Stimulated activated CD4-positive, alpha-beta T cell treated with anti-CD3 and anti-CD28 coated beads, Interleukin-1b, Interleukin-23, amount 100 ng/mL, for 1 hour (primary cell): ENCODE measurements at places on chromosomes 11 and 22.

GRCh38 chr11:110432713-110433392, 3.1 kb downstream of the FDX1 start:
- no peak for DNase-seq

DNA sequence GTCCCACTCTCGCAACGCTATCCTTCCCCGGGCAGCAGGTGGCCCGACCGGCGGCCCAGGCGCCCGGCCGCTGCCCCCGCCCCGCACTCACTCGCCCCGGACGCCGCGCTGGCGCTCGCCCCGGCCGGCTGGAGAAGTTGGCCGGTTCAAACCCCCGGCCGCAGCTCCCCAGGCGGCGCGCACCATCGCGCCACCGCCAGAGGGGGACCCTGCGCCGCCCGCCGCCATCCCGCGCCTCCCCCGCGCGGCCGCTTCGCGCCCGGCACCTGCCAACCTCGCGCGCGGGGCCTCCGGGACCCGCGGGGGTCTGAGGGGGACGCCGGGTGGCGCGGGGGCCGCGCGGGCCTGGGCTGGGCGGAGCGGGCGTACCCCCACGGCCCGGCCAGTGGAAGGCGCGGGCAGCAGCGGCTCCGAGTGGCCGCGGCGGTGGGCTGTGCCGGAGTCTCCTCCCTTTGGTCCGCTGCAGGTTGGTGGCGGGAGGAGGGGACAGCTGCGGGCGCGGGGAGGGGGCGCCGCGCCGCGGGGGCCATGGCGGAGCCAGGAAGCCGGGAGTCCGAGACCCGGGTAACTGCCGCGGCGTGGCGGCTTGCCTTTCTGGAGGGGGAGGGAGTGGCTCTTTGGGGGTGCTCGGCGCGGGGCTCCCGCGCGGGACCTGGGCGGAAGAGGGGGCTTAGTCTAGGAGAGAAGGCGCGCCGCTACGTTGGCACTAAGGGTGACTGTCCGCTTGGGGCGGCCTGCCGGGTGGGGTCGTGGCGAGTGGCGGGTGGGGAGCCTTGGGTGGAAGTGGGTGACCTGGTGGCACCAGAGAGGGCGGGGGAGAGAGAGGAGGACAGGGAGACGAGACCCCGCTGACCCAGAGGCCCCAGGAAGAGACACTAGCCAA, at the start of the genes MPST and TST:
Gene MPST, plus strand, starts transcription at position 434 of the 883 bp plus-strand sequence. Its CDS starts 95 bp downstream, at position 529.
Gene TST, minus strand, starts transcription at position 139 of the 883 bp plus-strand sequence. CDS start 715 bp downstream, outside the sequence.
- no peak for DNase-seq

DNA sequence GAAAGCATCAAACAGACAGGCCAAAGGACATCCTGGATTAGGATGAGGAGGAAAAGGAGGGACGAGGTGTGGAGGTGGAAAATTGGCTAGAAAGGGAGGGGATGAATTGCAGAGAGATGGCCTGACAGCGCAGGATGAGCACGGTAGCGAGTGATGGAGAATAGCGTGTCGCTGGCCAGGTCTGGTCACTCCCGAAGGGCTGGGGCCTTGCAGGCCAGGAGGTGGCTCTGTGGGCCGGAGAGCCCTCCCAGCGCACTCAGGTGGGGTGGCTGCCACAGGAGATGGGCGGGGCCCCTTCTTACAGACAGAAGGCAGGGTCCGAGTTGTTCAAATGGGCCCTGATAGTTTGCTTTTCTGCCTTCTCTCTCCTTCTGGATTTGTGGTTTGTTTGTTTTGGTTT, 37.1 kb upstream of the THY1 start:
- no peak for DNase-seq

DNA sequence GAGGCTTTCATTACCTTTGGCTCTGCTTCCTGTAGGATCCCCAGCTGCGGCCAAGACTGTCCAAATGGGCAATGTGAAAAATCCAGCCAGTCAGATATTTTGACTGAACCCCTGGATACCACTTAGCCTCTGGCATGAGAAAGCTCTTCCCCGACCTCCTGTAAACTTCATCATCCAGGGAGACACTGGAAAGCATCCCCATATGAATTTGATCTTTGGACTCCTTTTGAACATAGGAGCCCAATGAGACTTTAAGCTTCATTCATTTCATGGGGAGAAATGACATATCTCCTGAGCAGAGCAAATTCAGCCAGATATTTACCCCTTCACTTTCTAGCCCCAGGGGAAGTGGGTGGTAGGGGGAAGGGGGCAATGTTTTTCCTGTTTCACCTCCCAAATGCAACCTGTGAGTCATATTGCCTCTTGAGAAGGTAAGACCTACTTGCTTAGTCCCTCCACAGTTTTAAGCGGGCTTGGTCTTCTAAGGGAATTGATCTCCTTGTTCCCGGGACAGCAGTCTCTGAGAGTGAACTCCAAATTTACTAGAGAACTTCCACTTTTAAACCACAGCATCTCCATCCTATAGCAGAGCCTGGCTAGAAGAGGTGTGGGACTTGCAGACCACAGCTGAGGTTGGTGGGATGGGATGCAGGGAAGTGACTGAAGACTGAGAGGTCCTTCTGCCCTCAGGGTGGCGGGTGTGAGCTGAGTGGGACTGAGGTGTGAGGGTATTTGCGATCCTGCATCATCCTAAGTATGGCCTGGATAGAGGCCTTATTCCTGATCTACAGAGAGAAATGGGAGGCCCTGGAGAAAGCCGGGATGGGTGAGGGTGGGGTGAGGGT, 20.3 kb upstream of the POU2AF1 start:
- DNase-seq: no peak

- no peak for DNase-seq
These were observed 694.8 kb upstream of the CCDC179 start for GRCh38 chr11:23555085-23555484.

- DNase-seq: no peak
These were observed 29.4 kb upstream of the CCDC188 start for GRCh38 chr22:20180245-20180630.

DNA sequence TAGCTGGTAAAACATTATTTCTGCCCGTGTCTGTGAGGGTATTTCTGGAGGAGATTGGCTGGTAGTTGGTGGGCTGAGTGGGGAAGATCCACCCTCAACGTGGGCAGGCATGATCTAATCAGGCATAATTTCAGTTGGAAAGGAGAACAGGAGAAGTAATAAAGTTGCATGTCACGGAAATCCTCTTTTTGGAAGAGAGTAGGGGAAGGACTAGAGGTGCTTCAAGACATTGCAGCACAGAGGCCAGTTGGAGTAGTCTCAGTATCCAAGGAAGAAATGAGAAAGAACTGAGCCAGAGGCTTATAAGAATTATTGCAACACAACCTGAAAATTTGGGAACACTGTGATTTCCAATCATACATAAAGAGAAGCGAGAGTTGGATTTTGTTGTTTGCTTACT, 1155.1 kb downstream of the FAM181B start:
- no peak for DNase-seq

DNA sequence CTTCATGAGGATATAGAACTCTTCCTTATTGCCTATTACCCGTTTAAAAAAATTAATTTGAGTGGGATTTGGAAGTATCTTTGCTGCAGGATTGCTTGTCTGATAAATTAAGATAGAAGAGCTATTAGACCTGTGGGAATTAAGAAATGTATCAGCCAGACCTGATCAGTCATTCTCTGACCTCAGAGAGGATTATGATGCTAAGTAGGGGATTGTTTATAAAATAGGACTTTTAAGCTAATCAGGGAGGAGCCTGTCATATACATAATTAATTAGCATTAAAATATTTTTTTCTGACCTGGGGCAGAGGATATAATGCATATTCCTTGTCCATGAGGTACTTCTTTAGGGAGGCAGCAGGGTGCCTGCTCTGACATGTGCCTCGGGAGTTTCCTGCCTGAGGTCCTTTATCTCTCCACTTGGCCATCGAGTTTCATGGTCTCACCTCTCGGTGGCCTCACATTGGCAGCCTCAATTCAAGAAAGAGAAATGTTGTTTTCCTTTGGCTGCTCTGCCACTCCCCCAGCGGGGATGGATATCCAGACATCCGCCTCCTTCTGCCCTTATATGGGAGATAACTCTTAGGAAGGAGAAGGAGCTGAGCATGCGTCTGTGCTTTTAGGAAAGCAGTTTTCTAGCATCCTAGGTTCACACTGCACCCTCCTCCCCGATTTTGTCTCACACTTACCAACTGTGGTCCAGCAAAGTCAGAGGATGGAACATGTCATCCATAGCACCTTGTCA, 41.1 kb downstream of the DIXDC1 start:
- no peak for DNase-seq

GRCh38 chr22:29689880-29690213, 30.0 kb upstream of the CABP7 start:
- DNase-seq: no peak

DNA sequence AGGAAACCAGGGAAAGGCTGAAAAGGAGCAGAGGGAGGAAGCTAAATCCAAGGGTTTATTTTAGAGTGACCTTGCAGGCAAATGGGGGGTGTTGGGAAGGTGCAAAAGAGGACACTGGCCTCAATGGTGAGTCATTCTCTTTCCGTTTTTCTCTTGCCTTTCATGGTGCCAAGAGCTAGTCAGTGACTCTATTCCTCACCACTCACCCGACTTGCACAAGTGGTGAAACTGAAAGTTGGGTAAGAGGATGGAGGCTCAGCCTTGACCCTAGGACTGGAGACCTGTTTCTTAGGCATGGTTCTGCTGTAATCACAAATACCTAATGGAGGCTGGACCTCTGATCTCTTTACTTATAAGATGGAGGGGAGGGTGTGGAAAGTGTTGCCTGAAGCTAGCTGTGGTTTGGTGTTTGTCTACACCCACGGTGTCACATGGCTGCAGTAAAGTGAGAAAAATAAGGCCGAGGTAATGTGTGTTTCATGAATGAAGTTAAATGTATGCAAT, 67.3 kb upstream of the CREB3L1 start:
- no peak for DNase-seq

- DNase-seq: no peak
These were observed at the start of gene OR5A1 for GRCh38 chr11:59436169-59436568. Gene OR5A1 (plus strand): TSS chr11:59436469. CDS start chr11:59443169, 6,700 bp downstream.

DNA sequence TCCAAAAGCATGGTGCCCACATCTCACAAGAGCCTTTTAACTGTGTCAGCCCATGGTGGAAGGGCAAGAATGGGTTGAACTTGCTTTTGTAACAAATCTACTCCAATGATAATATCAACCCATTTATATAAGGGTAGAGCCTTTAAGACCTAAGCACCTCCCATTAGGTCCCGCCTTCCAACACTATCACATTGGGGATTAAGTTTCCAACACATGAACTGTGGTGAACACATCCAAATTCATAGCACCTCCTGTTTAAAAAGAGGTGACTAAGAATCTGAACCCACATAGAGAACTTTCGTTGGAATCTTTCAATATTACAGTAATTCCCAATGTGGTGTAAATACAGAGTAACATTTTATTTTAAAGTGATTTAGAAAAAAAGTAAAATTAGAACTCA, 9.2 kb upstream of the CNTF start:
- no peak for DNase-seq

- DNase-seq: no peak
These were observed 181.2 kb downstream of the WNT11 start for GRCh38 chr11:76025068-76025467.

- DNase-seq: no peak
These were observed 5.3 kb downstream of the OR51F2 start for GRCh38 chr11:4826425-4826824.

DNA sequence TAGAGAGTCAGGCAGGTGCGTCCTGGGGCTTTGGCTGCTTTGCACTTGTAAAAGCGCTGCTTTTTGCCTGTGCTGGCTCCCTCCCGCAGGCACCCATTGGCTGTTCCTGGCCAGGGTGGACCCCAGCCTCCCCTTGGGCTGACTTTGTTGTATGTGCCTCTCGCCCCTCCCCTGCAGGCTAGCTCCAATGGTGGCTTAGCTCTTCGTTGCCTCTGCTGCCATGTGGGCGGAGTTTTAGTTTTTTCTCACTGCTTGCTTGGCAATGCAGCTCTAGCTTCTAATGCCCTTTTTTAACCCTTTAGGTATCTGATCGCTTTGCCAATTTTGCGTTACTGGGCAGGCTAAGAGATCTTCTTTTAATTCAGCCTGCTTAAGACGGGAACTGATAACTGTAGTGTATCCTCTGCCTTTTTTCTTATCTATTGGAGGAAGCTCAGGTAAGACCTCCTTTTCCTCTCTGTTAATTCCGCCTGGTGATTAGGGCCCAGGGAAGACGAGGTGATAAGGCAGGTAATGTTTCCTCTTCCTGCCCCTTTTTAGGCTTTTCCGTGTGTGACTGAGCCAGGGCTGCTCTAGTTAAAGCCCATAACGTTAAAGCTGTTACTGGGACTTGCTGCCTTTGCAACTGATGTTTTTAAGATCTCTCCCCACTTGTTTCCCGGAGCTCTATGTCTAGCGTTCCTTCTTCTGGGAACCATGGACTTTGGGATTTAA, 11.7 kb upstream of the GLYATL1 start:
- DNase-seq: no peak

DNA sequence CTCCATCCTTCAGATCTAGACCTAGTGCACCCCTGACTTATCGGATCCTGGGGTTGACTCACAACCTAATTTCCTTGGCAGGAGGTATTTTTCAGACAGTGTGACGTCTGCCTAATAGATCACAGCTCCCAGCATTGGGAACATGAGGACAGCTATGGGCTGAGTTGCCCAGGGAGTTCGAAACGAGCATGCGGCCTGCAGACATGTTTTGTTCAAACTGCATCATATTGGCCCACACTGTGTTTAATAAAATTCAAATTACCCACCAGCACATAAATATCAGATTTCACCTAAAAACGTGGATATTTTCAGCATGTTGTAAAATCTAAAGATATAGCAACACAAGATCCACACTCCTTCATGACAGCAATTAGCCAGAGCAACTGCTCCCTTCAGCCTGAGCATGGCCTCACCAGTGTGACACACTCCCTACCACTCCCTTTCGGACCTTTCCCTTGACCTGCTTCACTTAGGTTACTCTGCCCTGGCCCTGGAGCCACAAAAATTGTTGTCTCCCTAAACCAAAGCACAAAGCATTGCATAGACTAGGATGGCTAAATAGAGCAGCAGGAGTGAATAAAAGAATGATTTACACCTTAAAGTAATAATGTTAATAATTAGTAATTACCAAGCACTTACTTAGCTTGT, 53.6 kb upstream of the USP47 start:
- no peak for DNase-seq

GRCh38 chr11:66472054-66472453, 5.3 kb downstream of the PELI3 start:
- DNase-seq: no peak

GRCh38 chr11:14636119-14636518, 7.5 kb upstream of the PDE3B start:
- no peak for DNase-seq

DNA sequence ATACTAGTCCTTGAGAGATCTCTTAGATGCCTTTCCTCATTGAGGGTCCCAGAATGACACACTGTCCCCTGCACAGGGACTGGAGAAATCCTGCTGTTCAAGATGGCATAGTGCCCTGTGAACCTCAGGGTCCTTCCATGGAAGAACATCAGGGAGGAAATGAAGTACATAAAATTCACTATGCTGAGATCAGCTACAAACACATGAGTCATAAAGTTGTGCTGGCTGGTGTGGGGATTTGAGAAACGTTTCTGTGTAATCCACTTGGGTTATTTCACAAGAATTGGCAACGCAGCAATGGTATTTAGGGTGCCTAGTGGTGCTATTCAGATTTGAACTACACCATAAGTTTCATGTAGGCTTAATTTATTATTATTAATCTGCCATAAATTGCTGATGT, 174.4 kb downstream of the MAML2 start:
- DNase-seq: no peak

- no peak for DNase-seq
These were observed 50.2 kb downstream of the C22orf31 start for GRCh38 chr22:29011240-29012100.

GRCh38 chr11:57094181-57094935, 87.4 kb upstream of the LRRC55 start:
- no peak for DNase-seq
